ENCODE measurements at places on chromosomes 2 and 18.

DNA sequence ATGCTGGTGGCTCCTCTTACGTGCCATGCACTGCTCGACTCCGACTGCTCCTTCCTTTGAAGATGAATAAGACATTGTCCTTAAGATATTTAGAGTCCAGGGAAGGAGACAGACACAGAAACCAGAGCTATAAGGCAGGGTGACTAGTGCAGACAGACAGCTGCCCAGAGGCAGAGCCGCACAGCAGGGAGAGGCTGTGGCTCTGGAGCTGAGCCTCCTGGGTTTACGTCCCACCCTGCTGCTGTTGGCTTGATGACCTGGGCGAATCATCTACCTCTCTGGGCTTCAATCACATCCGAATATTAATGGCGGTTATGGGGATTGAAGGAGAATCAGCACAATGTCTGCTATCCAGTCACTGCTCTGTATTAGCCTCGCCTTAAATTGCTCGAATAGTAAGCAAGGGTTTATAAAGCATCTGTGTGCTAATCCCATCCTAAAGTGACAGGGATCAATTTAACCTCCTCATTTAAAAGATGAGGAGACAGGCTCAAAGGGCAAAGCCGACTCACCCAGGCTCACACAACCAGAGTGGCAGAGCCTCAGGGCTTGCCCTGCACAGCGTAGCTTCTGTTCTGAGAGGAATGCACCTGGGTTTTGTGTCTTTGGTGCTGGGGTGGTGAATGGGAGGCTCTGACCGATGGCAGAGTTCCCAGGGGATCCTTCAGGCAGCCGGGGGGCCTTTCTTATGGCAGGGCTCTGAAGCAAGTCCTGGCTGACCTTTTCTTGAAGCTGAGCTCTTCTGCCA is 284.1 kb downstream of the MYCN start:
- DNase-seq: no peak

DNA sequence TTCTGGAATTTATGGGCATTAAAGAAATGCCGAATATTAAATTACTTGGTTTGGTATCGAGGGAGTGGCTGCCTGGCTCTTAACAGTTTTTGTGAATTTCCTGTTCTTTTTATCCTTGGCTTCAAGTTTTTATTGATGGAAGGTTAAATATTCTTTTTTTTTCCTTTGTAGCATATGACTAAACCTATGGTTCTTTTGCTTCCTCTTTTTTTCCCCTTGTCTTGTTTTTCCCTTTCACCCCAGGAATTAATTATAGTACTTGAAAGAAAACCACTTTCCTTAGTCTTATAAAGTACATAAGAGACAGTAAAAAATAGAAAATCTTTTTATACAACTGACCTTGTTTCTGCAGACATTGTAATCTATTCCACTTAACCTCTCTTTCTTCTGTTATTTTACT is 42.4 kb downstream of the MGAT5 start:
- DNase-seq: no peak

GRCh38 chr2:108347786-108348185 is 30.0 kb upstream of the SULT1C4 start:
- no peak for DNase-seq

DNA sequence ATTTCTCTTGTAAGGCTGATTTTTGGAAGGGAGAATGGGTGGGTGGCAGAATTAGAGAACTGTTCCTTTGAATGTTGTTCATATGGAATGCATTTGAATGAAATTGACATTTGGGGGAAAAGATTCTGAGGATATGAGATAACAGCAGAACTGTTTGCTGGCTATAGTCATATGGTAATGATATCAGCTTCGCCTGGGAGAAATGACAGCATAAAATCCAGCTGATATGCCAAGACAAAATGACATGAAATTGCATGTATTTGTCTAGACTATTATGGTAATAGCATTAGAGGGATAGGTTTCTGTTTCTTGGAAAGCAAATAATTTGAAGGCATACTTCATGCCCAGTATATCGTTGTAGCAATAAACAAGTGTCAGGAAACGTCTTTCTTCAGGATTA is 150.8 kb upstream of the SPATS2L start:
- no peak for DNase-seq

DNA sequence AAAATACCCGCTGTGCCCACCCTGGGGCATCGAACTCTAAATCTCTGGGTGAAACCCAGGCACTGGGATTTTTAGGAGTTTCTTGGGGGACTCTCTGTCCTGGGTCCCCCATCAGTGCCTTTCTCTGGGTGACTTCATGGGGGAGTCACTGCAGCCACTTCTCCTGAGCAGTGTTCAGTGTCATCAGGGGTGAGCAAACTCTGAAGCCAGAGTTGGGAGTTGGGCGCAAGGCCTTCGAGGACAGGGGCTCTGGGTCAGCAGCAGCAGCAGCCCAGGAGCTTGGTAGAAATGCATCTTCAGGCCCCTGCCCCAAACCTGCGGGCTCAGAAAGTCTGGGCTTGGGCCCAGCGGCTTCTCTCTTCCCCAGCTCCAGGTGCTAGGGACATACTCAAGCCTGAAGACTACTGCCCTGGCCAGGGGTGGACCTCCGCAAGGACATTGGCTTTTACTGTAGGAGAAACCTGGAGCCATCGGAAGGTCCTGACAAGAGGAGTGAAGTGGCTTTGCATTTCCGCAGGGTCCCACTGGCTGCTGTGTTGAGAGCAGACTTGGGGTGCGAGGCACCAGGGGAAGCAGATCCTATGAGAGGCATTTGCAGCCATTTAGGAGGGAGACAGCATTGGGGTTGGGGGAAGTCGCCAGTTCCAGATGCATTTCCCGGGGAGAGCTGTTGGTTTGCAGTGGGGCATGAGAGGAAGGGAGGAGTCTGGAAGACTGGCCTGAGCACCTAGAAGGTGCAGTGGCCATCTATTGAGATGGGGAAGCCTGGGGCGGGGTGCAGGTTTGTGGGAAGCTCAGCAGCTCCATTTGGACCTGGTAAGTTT is 51.5 kb upstream of the FAHD2A start:
- DNase-seq: no peak

DNA sequence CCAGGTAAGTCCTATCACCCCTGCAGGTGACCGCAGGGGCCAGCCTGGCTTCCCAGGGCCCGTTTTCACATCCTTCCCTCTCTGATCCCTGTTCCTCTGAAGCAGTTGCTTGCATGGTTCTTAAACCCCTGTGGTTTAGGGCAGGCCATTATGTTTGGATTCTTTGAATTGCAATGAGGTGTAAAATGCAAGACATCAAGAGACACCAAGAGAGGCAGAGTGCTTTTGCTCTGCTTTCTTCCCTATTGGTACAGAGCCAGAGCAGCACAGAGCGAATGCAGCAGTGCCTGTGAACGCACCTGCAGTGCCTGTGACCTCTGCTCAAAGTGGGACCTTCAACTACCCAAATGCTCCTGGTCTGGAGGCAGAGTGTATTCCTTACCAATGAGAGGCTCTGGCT is 7.6 kb downstream of the RFX8 start:
- no peak for DNase-seq

- DNase-seq: no peak
Observed at GRCh38 chr2:63589148-63589958, 590 bp downstream of the MDH1 start.

Measured in ovary (tissue), 10 donors.